ENCODE measurements at places on chromosomes 13 and 19. TPM values are rescaled to one million over a fixed set of nuclear protein-coding genes. Genes with fewer than 3 reads are reported as not detected.

The KLK3 gene
- not detected for polyA plus RNA-seq

The C19orf33 gene
- polyA plus RNA-seq = 89.0 TPM

DNA sequence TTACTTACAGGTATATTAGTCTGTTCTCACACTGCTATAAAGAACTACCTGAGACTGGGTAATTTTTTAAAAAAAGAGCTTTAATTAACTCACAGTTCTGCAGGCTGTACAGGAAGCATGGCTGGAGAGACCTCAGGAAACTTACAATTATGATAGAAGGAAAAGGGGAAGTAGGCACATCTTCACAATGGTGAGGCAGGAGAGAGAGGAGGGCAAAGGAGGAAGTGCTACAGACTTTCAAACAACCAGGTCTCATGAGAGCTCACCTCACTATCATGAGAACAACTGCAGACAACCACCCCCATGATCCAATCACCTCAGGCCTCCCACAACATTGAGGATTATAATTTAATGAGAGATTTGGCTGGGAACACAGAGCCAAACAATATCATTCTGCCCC lies 511.7 kb downstream of the SLITRK6 start:
- no peak for DNase-seq

GRCh38 chr19:40702337-40703012 lies 12.0 kb upstream of the NUMBL start:
- DNase-seq = no peak

GRCh38 chr19:56084835-56085536 lies 36.1 kb downstream of the ZNF787 start:
- DNase-seq = no peak

GRCh38 chr13:78437781-78438180 lies 165.6 kb downstream of the POU4F1 start:
- no peak for DNase-seq

DNA sequence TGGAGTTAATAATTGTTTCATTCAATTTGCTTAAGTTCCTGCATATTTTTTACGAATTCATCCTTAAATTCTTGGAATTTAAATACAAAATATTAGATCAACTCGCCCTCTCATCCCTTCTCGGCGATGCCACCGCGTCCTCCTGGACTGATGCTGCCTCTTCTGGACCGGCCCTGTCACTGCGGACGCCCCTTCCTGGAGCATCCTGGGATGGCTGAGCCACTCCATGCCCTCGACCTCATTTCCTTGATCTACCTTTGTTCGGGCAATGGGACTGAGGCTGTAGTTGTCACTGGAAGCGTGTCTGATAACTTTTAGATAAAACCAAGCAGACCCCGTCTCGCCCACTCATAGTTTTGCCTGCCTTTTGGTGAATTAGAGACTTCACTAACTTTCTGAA lies 283.7 kb downstream of the TEX29 start:
- no peak for DNase-seq

DNA sequence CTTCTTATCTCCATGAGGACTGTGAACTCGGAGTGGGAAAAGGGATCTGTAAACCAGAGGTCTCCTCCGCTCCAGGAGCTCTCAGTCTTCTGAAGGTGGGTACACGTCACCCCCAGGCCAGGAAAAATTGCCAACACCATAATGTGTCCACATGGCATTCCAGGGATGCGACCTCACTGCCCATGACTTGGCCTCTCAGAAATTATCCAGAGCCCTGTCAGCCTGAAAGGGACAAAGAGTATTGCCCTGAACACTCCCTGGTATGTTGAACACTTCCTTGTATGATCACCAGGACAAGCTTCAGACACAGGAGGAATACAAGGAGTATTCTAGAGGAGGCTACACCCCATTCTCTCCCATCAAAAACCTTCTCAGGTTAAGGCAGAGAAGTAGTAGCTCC lies 81.0 kb upstream of the SLC7A1 start:
- no peak for DNase-seq

- peak; percentile 45 for DNase-seq
These were observed at the start of gene ZNF835 for GRCh38 chr19:56671613-56671994. Gene ZNF835 (minus strand): TSS chr19:56671757. CDS start chr19:56665198, 6,559 bp downstream.

- no peak for DNase-seq
These were observed 27.5 kb upstream of the SIGLEC11 start for GRCh38 chr19:49988433-49988832.

DNA sequence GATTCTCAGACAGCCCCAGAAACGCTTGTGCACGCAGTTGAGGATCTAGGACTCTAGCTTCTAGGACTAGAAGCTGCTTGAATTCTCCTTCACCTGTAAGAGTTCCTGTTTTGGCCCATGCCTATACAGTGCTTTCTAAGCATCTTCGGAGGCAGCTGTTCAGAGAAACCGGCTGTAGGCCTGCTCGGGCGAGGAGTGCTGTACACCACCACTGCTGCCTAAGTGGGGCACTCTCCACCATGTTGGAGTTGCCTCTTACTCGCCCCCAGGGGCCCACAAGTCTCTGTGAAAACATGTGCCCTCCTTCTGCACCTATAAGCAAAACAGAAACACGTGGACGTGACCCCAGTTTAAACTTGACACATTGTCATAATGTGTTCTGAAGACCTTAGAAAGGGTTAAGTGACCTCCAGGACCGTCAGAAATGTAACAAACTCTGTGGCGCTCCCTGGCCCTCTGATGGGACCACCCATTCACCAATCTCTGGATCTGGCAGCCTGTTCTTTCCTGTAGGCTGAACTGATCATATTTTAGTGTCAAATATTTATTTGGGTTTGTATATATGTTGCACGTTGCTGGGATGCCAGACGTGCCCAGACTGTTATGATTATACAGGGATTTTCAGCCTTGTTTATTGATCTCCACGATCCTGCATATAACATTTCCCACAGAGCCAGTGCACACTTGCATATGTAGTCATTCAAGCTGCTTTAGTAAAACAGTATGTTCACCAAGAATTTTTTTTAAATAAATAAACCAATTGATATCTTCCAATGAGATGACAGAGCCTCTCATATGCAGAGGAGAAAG lies 60.8 kb downstream of the C13orf42 start:
- no peak for DNase-seq
